Hepatic stellate cell (primary cell): ENCODE measurements at places on chromosomes 2 and 18.

DNA sequence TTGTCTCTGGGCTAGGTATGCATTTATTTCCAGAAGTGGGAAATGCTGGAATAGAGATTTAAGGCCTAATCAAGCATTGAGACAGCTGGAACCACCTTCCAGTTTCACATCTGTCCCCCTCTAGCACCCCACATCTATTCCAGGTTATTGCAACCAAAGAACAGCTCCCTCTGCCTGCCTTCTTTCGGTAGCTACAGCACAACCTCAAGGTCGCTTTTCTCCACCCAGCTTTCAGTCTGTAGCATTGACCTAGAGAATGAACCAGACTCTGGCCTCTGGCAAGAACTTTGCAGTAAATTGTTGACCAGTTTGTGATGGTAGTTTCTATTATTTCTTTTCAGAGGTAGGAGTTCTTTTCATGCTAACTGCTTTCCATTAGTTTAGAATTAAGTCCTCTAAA lies 484.2 kb downstream of the DLGAP1 start:
- no peak for DNase-seq

DNA sequence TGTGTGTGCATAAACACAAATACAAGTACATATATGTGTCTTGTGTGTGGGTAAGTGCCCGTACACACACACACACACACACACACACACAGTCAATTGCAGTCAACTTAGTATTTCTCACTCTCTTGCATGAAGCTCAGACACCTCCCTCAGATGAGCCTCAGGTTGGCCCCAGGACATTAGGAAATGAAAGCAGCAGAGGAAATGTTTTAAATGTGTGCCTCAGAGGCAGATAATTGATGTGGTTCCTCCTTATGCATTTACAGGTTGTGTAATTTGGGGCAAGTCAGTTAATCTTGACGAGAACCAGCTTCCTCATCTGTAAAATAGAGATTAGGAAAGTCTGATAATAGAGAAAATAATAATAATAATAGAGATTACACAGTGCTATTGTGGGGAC lies 814.0 kb upstream of the ID2 start:
- DNase-seq: no peak

DNA sequence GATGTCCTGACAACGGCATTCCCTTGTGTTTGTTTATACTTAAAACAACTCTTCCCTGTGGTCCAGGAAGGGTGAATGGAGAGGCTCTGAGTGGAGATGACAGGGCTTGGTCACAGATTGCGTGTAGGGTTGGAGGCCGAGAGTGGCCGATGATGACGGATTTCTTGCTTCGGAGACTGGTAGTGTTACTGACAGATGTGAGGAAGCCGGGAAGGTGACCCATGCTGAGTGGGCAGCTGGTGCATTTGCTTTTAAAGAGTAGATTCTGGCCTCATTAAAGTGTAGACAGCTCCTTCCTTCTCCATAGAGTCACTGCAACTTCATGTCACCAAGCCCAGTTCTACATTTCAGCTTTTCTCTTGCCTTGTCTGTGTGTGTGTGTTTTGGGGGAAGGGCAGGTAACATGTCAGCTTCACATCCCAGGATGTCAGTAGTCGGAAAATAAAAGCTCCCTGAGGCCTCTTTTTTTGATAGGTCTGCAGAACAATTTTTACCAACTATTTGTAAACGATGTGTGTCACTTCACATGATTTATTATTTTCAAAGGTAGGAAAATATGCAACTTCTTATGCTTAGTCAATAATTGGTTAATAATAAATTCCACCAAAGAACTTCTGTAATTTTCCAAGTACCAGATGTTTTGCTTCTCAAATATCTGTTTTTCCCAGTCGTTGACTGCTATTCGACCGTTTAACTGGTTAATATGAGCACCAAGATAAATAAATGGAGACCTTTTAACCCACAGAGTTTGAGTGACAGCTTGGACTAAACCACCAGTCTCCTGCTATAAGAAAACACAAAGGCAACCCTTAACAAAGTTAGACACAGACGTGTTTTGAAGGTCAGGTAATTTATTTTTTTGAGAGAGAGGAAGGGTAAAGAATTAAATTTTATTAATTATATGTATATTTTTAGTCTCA lies 436.9 kb downstream of the SLC4A3 start:
- DNase-seq: peak; percentile 11

DNA sequence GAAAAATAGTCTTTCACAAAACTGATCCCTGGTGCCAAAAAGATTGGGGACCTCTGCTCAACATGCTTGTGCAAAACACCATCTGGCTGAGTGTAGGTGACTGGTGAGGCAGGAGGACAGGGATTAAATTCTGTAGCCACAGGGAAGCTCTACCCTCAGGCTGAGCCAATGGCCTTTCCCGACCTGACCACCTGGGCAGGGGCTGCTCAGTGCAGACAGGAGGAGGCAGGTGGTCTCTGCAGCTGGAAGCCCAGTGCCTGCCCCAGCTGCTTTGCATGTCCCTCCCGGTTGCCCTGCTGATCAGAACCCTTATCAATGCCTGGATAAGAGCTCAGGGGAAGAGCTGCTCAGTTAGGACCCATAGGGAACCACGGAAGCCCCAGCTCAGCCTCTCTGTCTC lies 235.3 kb downstream of the ANKRD36 start:
- no peak for DNase-seq

DNA sequence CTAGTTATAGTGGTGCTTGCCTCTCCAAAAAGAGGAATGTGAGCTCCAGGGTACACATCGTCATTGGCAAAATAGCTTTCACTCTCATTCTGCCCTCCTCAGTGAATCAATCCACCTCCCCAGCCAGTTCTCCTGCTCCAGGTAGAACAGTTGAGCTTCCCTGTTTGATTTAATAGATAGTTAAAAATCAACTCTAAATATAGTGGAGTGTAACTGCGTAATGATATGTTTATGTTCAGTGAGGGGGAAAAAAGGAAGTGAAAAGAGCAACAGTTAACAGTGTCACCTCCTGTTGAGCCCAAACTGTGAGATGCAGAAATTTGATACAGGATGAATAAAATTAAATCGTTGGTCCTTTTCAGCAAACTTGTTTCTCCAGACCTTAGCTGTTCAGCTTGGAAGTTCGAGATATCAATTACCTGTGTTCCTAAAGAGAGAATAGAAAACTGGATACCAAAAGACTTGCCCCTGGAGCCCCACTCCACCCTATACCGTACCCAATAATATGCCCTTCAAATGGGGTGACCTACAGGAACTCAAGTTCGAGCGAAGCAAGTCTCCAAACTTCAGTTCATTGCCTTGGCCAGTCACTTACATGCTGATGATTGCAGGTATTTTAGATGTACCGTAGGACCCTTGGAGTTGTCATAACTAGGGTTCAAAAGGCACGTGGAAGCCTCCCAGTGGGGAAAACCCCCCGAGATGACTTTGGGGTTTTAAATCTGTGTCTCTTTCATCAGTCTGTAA lies 708.4 kb downstream of the RNF144A start:
- DNase-seq: no peak

- no peak for DNase-seq
These were observed 52.4 kb downstream of the AKAIN1 start for GRCh38 chr18:5144629-5145028.

DNA sequence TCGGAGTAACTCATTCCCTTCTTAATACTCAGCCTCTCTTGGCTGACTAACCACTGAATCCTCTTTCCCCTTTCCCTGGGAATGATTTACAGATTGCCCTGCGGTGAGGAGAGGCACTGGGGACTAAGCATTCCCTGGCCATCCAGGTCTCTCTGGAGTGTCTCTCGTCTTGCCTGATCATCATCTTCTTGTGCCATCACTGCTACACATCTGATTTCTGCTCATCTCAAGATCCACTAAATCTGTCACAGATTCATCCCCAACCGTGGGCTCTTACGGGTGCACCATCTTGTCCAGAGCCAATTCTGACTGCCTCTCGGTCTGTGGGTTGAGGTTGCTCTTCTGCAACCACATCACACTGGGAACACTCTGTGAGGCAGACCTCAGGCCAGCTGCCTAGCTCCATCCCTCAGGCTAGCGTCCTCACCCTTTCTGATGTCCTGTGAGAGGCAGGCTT lies 12.0 kb downstream of the SFTPB start:
- peak; percentile 76 for DNase-seq

DNA sequence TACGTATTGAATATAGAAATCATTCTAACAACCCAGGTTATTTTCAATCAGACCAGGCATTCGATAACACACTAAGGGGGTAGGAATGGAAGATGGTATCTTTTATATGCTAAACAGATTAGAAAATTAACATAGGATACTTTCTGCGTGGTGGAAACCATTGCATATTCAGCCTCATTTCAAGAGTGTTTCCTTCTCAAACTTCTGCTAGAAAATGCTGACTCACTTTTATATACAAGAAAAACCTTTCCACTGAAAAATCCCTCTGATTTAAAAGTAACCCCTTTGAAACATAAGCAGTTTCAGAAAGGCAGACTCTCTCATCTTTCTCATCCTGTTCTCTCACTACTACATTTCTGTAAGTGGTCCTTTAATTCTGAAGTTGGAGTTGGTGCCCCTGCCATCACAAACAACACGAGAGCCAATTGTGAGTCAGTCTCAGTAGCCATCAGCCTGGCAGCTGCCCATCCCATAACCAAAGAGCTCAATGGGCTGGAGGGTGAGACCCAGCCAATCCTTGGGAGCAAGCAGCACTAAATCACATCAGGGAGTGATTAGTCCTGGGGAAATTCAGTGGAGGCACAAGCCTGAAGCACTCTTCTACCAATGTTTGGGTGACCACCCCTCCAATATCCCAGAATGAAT lies 343.1 kb downstream of the CELF4 start:
- DNase-seq: no peak

DNA sequence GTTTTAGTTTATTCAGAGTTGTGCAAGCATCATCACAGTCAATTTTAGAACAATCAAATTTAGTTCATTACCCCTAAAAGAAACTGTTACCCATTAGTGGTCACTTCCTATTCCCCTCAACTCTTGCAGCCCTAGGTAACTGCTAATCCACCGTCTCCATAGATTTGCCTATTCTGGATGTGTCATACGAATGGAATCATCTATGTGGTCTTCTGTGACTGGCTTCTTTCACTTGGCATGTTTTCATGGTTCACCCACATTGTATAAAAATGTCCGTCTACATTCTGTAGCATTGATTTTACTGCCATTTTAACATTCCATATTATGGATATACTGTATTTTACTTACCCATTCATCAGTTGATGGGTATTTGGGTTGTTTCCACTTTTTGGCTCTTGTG lies 5.3 kb upstream of the CEP68 start:
- DNase-seq: no peak

- peak; percentile 19 for DNase-seq
These were observed 104.0 kb downstream of the COBLL1 start for GRCh38 chr2:164737612-164738081.

GRCh38 chr2:56001947-56002346 lies 78.4 kb upstream of the EFEMP1 start:
- no peak for DNase-seq

DNA sequence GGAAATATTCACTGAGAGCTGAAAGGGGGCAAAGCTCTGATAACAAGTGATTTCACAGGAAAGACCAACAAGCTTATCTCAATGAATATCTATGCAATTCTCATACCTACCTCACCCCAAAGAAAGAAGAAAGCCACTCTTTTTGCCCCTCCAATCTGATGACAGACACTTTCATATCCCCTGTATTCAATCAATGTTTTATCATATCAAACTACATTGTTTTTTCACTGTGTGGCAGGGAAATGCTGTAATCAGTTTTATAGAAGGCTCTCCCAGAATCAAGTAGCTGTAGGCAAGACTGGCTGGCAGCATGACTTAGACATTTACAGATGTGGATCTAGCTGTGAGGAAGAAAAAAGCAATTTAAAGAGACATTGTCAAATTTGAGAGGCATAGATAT lies 81.3 kb upstream of the PIK3C3 start:
- no peak for DNase-seq

GRCh38 chr2:19525313-19525712 lies 166.9 kb upstream of the OSR1 start:
- no peak for DNase-seq

GRCh38 chr2:109089602-109090300 lies 39.3 kb upstream of the SH3RF3 start:
- DNase-seq: no peak

GRCh38 chr2:159090514-159091201 lies 122.2 kb downstream of the TANC1 start:
- DNase-seq: peak; percentile 51

GRCh38 chr2:135050132-135050531 lies 2.0 kb upstream of the RAB3GAP1 start:
- no peak for DNase-seq

- peak; percentile 61 for DNase-seq
These were observed 56.7 kb downstream of the ALPK2 start for GRCh38 chr18:58572181-58572580.

GRCh38 chr2:124026503-124026902 lies 1.4 kb downstream of the CNTNAP5 start:
- no peak for DNase-seq

DNA sequence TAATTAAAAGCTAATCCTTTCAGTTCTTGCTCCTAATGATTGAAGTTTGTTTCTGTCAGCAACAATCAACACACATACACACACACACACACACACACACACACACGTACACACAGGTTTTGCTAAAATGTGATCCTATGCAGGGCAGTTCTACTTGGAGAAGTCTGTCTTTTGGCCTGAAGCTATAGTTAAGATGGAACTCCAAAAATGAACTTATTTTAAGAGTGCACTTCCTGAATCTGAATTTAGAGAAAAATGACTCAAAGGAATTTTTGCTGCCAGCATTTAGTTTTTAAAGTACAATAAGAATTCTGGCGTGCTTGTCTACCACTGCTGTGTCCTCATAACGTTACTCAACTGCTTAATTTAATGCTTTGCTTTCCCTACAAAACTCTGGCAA lies 6.6 kb downstream of the GALNT5 start:
- no peak for DNase-seq
